ENCODE measurements at places on chromosomes 11 and 22.
A peak's percentile ranks its signal among the peaks of the same experiment; 100 is the strongest.

GRCh38 chr22:40249286-40249685, 71.6 kb downstream of the TNRC6B start:
- DNase-seq = no peak

DNA sequence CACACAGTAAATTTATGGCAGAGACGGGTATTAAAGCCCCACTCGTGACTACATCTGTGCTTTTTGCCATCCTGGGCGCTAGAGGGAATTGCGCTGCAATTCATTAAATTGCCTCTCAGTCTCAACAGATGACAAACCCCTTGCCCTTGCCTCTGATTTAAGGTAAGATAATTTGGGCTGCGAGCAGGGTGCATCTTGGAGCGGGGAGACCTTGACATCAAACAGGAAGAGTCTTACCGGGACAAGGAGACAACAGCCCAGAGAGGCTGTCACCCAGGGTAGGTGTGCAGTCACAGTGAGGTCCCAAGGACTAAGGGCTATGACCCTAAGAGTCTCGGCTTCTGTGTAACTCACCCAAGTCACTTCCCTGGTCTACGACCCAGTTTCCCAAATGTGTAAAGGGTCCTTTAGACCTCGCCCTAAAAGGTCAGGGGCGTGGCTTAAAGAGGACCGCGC, 449 bp upstream of the TOM1 start:
- no peak for DNase-seq

DNA sequence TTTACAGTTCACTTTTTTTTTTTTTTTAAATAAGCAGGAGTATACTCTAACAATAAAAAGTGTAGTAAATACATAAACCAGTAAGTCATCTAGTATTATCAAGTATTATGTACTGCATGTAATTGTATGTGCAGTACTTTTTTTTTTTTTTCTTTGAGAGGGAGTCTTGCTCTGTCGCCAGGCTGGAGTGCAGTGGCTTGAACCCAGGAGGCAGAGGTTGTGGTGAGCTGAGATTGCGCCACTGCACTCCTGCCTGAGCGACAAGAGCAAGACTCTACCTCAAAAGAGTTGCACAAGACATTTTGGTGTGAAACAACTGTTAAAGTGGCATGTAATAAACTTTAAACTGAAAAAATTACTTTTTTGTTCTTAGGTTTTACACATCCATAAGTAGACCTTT, 16.7 kb downstream of the BCL2L13 start:
- DNase-seq = no peak

DNA sequence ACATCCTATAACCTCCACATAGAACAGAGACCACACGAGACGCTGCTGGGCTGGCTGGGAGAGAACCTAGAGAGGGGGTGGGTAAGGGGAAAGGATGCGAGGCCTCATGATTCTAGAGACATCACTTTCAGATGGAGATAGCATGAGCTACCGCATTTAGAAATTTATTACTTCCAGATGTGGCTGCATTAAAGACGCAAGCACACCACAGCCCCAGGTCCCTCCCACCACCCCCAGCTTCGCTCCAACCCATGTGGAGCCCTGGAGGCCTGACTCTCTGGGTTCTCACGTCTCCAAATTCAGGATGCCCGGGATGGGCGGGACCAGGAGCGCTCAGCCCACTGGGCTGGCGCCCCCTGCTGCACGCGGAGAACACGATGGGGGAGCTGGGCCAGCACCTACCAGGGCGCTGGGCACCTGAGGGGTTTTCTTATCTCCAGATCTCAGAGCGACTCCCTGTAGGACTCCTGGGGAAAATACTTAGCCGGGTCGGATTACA, 13.6 kb downstream of the MRPL21 start:
- peak; percentile 28 for DNase-seq

DNA sequence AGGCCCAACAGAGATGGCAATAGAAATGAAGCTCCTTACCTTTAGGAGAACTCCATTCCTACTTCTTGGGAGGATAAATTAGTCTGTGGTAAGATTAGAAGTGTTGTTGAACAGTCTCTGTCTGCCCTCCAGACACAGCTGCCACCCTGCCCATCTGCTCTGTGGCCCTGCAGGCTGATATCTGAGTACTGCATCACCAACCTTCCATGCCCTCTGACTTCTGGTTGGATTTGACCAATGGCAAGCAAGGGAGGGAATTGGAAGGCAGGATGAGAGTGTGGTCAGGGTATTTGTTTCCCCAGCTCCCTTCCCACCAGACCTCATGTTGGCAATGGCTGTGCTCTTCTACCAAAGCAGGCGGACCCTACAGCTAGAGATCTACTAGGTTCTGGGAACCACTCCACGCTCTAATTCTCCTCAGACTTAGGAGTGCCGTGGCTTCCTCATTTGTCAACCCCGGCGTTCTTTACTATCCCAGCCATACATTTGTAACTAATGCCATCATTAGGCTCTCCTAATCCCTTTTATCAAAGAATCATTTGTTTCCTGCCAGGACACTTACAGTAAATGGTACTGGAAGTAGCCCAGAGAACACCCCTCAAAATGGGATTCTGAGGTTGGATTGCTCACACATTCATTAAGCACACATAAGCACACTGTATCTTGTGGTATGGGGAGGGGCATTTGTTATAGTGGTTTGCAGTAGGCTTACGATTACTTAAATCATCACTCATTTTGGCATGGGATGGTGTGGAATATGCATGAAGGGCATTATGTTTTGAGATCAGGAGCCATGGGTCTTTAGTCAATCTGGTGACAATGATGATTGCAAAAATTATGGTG, 35.4 kb upstream of the CD44 start:
- no peak for DNase-seq

DNA sequence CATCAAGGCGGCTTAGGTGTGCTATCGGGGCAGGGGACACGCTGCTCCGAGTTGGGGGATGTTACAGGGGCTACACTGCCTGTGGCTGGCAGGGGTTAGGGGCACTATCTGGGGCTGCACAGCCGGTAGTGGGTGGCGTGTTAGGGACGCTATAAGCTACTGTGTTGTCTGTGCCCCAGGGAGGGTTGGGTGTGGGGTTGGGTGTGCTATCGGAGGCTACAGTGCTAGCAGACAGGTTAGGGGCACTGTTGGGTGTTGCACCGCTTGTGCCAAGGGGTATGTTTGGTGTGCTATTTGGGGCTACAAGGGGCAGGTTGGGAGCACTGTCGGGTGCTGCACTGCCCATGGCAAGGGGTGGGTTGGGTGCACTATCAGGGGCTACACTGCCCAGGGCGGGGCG, 120.2 kb upstream of the VPREB1 start:
- no peak for DNase-seq

DNA sequence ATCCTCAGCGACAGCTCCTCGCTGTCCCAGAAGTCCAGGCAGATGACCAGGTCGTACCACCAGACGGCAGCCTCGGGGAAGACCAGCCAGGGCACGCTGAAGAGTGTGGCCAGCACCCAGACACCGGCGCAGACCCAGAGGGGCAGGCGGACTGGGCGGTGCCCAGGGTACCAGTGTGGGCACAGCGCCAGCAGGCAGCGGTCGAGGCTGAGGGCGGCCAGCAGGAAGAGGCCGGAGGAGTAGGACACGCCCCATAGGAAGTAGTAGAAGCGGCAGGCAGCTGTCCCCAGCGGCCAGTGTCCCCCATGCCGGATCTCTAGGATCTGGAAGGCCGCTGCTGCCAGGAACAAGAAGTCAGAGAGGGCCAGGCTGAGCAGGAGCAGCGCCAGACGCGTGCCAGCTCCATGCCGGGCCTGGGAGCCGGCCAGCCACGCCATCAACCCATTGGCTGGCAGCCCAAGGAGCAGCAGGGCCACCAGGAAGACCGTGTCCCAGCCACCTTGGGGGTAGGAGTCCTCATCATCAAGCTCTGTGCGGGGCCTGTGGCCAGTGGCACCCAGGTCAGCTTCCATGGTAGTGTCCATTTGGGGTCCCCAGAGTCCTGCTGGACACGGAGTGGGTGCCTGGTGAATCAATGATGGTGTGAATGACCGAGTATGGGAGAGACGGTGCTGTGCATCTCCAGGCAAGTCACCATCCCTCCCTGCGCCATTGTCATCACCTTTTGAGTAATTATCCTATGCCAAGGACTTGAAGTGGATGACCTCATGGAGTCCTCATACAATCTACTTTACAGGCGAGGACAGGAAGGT, at the start of gene GPR152:
Gene GPR152 (minus strand): TSS at position 589 of the 812 bp plus-strand sequence. CDS start 5 bp downstream, at position 584.
- no peak for DNase-seq

GRCh38 chr22:50371101-50371648, 28.0 kb downstream of the PPP6R2 start:
- DNase-seq = no peak

DNA sequence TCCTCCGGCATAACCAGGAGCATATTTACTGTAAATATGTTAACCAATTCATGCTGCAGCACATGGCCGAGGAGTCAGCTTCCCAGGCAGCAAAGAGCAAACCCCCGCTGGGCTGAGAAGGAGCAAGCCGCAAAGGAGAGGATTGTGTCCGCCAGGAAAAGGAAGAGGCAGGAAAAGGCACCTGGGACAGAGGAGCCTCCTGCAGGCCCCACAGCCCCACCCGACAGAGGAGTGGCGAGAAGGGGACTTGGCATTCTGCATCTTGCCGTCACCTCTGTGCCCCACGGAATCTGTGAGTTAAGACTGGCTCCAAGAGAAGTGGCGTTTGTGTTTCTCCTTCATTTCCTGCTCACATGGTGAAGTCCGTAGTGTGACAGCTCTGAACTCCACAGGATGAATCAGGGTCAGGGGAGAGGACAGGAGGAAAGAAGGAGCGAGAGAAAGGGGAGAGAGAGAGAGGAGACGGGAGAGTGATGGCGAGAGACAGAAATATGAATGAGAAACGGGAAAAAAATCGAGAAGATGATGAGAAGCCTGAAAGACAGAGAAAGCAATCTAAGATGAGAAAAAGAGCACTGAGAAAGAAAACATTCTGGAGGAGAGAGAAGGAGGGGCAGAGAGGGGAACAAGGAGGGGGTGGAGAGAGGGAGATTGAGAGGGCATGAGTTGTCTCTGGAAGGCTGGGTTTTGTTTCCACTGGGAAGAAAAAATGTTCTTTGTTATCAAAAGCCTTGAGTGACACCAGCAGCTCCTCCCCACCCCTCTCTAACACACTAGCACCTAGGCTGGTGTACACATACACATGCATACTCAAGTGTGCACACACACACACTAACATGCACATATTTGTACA, 489.6 kb downstream of the MN1 start:
- DNase-seq = peak; percentile 33

GRCh38 chr11:75292943-75293342, 52.4 kb downstream of the TPBGL start:
- DNase-seq = no peak

- DNase-seq = no peak
Measured at GRCh38 chr22:46233231-46233630, 16.9 kb downstream of the CDPF1 start.

GRCh38 chr22:30041475-30041874, 38.8 kb upstream of the HORMAD2 start:
- no peak for DNase-seq

- DNase-seq = no peak
Measured at GRCh38 chr11:112013497-112014164, 11.6 kb upstream of the DLAT start.

GRCh38 chr11:14015711-14016110, 53.2 kb downstream of the SPON1 start:
- no peak for DNase-seq

DNA sequence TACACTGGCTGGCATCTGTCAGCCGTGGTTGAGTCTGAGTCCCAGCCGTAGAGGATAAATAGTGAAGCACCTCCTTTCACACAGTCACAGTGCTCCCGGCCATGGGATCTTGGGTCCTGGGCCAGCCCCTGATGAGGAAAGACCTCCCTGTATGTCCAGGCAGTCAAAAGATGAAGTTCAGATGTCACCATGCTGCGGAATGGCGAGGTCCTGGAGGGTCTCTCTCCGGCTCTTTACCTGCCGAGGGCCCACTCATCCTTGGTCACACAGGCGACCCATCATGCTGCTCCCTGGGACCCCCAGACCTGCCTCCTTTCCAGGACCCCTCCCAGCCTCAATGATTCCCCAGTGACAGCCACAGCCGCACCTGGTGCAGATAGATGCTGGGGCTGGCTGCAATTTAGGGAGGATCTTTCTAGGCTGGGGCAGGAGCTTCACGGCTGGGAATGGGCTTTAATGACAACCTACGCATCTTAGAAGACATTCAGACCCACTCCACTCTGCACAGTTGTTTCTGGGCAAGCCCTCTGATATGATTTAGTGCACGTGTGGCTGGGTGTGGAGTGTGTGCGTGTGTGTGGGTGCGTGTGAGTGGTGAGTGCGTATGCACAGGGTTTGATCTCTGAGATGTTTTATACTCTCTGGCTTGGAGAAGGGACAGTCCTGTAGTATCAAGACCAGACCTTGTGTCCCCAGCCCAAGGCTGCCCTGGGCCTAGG, 79.7 kb downstream of the FBLN1 start:
- DNase-seq = no peak

GRCh38 chr11:21262992-21263391, 593.6 kb downstream of the NELL1 start:
- no peak for DNase-seq

DNA sequence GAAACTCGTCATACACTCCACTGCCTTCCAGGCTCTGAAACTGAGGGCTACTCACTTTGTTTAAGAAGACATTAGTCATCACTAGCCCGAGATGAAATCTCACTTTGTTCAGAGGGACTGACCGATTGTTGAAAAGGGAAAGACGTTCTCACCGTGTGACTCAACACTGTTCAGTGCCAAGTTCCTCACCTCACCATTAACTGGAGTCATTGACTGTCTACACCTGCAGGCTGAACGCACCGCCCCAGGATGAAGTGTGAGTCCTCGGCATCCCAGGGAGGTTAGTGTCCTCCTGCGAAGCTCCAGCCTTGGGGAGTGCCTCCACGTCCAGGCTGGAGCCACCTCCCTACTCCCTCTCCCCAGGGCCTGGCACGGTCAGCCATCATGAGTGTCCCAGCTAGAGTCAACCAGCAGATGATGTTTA, 30.4 kb downstream of the FADD start:
- no peak for DNase-seq

GRCh38 chr22:39242595-39243438, 2.0 kb downstream of the PDGFB start:
- DNase-seq = peak; percentile 39

GRCh38 chr11:119318240-119319135, 1.6 kb upstream of the MCAM start:
- no peak for DNase-seq

DNA sequence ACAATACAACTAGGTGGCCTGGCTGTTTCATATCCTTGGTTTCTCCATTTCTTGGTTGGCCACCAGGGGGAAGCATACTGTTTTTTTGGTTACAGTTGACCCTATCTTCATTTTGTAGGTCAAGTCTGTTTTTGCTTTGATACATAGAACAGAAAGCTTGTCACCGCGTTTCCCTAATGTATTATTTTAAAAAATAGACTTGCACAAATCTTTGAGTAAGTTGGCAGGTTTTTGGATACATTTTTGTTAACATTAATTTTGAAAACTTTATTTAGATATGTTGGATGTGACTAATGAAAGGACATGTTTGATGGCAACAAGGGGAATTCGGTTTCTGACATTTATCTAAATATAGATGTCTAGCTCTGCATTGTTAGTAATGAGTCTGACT, 3.0 kb downstream of the NCR3LG1 start:
- peak; percentile 91 for DNase-seq

- peak; percentile 87 for DNase-seq
Measured at GRCh38 chr11:72091292-72091691, 10.6 kb downstream of the LRRC51 start.

Measured in colonic mucosa (tissue), 4 donors.